Stimulated activated CD4-positive, alpha-beta T cell treated with anti-CD3 and anti-CD28 coated beads, Interleukin-15, amount 100 ng/mL, for 24 hours (primary cell): ENCODE measurements at places on chromosomes 12 and 14.

- no peak for DNase-seq
These were observed 124.6 kb downstream of the ERC1 start for GRCh38 chr12:1115484-1116231.

DNA sequence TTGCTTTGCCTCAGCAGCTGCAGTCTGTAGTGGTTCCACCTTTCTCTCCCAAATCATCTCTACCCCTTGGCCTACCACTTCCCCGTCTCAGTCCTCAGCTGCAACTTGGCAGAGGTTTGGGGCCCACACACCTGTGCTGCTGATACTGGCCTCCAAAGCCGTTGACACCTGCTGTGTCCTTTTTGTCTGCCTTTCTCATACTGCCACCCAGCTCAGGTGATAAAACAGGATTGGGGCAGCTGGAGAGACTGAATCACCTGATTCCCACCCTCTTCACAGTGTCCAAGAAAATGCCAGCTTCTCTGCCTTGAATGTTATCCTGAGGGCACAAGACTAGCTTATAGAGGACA is 103.7 kb downstream of the ETV6 start:
- no peak for DNase-seq

DNA sequence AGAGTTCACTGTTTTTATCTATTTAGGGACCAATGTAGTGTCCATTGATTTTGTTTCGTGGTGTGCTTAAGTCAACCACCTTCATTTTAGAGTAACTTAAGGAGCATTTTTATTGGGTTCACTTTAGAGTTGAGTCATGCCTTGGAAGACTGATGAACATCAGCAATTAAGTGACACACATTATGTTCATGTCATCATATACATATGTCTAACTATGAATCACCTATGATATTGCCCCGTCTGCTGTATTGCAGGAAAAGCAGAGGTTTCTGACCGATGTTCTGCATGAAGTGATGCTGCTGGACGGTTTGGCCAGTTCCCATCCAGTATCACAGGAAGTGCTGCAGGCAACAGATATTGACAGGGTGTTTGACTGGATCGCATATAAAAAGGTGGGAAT is 227.1 kb downstream of the TRHDE start:
- DNase-seq, result no peak

DNA sequence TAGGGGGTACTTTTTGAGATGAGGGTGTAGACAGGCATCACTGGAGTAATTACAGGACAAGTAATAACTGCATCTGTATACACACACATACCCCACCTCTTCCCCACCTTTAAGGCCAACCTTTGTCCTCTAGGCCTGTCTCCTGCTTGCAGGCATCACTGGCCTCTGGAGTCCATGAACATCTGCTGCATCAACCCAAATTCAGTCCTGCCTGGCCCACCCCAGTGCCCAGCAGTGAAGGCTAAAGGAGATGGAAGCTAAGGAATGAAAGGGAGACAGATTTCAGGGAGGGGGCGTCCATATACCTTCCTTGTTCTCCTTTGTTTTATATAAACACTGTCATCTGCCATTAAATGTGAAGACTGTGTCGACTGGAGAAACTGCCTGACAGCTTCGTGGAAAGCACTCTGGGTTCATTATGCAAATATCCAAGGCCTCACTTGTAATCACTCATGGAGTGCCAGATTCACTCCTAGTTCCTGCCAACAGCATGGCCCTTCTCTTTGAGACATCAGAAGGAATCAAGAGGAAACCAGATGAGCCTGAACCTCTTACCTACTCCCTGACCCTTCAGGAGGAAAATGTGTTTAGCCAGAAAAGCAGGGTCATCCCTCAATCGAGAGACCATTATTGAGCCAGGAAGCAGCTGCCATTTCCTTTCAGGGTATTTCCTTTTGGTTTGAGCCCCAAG is 64.4 kb downstream of the SERPINA3 start:
- DNase-seq, result no peak

GRCh38 chr12:19938031-19938430 is 430.3 kb upstream of the PDE3A start:
- DNase-seq, result no peak

DNA sequence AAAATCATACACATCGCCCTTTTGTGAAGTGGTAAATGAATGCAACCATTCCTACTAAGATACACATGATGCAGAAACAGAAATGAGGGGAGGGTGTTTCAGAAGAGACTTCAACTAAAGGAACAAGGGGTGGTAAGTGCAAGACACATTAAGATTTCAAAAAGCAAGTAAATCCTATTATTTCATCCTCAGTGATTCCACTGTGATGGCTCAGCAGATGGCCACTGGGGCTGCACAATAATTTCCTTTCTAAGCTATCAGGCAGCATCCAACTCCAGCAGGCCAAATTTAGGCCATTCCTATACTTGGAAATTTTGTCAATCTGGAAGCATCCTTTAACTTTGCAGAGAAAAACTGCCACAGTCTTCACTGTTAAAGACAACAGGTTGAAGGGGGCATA is 272.4 kb downstream of the NELL2 start:
- no peak for DNase-seq

- no peak for DNase-seq
These were observed 6.2 kb upstream of the KRT86 start for GRCh38 chr12:52268212-52268611.

GRCh38 chr14:65910108-65910786 is 497.7 kb downstream of the FUT8 start:
- DNase-seq, result no peak

DNA sequence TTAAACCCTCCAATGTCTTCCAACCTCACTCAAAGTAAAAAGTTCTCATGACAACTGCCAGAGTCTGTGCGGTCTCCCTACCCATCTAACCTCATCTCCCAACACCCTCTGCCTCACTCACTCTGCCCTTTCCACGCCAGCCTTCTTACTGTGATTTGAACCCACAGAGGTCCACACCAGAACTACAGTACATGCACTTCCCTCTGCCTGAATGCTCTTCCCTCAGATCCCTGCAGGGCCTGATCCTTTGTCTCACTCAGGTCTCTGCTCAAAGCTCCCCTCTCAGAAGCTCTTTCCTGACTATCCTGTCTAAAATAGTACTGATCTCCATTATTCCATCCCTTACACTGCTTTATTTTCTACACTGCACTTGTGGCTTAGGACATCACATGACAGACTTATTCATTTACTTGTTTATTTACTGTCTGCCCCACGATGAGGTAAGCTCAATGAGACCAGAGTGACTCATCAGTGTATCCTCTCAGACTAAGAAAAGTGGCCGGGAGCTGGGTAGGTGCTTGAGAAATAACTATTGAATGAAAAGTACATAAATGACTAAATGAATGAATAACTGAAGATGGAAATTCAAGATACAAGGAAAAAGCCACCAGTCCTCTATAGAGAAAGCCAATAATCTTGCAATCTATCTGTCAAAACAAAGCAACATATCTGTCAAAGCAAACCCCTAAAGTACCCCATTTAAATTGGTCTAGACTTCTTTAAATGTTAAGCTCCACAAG is 17.1 kb downstream of the POMT2 start:
- peak; percentile 55 for DNase-seq

GRCh38 chr14:22895402-22895801 is 12.4 kb downstream of the REM2 start:
- no peak for DNase-seq

- no peak for DNase-seq
These were observed 71.9 kb downstream of the RESF1 start for GRCh38 chr12:32031109-32031508.
